ENCODE measurements at places on chromosomes 3 and 15. TPM values are rescaled to one million over a fixed set of nuclear protein-coding genes. Genes with fewer than 3 reads are reported as not detected.
A peak's percentile ranks its signal among the peaks of the same experiment; 100 is the strongest.

GRCh38 chr15:66872405-66872804, 170.4 kb downstream of the SMAD6 start:
- no peak overlapping the region for H3K4me3 ChIP-seq
- no peak overlapping the region for H3K27ac ChIP-seq
- no peak for DNase-seq
- H3K27me3 ChIP-seq, result peaks cover 6% of the 10 kb centered on the region
- H3K4me1 ChIP-seq, result no peaks in the 10 kb centered on the region

GRCh38 chr3:4517643-4518311, 24.6 kb downstream of the ITPR1 start:
- H3K27me3 ChIP-seq, result no peaks in the 10 kb centered on the region
- no peaks in the 10 kb centered on the region for H3K4me1 ChIP-seq
- no peak overlapping the region for H3K4me3 ChIP-seq
- no peak for DNase-seq
- no peaks in the 10 kb centered on the region for H3K36me3 ChIP-seq
- no peak overlapping the region for H3K27ac ChIP-seq

- no peak overlapping the region for H3K4me3 ChIP-seq
- peaks cover under 1% of the 10 kb centered on the region for H3K4me1 ChIP-seq
- no peaks in the 10 kb centered on the region for H3K36me3 ChIP-seq
- DNase-seq, result no peak
- H3K27me3 ChIP-seq, result no peaks in the 10 kb centered on the region
Measured at GRCh38 chr3:190197346-190197763, 76.7 kb upstream of the P3H2 start.

GRCh38 chr15:39596358-39597051, 15.6 kb downstream of the THBS1 start:
- no peak overlapping the region for H3K27ac ChIP-seq
- H3K4me3 ChIP-seq, result no peak overlapping the region
- H3K27me3 ChIP-seq, result no peaks in the 10 kb centered on the region
- peaks cover 2% of the 10 kb centered on the region for H3K4me1 ChIP-seq
- H3K36me3 ChIP-seq, result peaks cover 37% of the 10 kb centered on the region

- no peaks in the 10 kb centered on the region for H3K36me3 ChIP-seq
- no peak for DNase-seq
- peaks cover 4% of the 10 kb centered on the region for H3K27me3 ChIP-seq
- H3K4me3 ChIP-seq, result no peak overlapping the region
- H3K4me1 ChIP-seq, result no peaks in the 10 kb centered on the region
- H3K27ac ChIP-seq, result no peak overlapping the region
Measured at GRCh38 chr3:72164635-72164978, 379.7 kb upstream of the PROK2 start.

- peak overlapping the region; percentile 31 for H3K27ac ChIP-seq
- H3K4me1 ChIP-seq, result peaks cover 19% of the 10 kb centered on the region
- 0 out of 2 replicates have a peak, but pooled peaks cover 1% of the 10 kb centered on the region for H3K36me3 ChIP-seq
Measured at GRCh38 chr3:172201870-172202236, 162.5 kb downstream of the FNDC3B start.

DNA sequence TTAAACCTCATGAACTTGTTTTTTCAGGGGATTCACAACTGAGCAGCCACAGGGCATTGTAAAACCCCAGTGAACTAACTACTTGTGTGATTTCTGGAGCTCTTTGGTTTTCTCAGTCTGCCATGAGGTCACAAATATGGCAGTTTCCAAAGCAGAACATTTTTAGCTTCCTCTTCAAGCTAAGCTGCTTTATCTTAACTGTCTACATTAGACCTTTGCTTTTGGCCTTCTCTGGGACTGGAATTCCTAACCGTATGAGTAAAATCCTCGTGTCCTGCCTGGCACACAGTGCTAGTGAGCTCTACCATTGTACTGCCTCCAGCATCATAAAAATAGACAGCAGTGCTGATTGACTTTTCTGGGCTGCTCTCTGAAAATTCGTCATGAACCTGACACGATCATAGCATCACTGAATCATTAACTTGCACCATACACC, 22.1 kb downstream of the CDIN1 start:
- no peaks in the 10 kb centered on the region for H3K36me3 ChIP-seq
- no peak overlapping the region for H3K4me3 ChIP-seq
- DNase-seq, result peak; percentile 89
- no peaks in the 10 kb centered on the region for H3K27me3 ChIP-seq

DNA sequence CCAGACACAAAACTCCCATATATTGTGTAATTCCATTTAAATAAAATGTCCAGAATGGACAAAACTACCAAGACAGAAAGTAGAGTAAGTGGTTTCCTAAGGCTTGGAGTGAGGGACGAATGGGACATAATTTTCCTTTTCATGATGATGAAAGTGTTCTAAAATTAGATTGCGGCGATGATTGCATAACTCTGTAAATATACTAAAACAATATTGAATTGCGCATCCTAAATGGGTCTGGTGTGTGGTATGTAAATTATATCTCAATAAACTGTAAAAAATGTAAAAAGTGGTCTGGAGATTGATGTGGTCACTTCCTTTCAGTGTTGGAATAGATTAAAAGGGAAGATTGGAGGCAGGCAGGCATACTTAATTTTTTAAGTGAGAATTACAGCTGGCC, 105.9 kb upstream of the KCNAB1 start:
- no peak overlapping the region for H3K27ac ChIP-seq
- H3K4me1 ChIP-seq, result no peaks in the 10 kb centered on the region
- no peak overlapping the region for H3K4me3 ChIP-seq
- no peak for DNase-seq

DNA sequence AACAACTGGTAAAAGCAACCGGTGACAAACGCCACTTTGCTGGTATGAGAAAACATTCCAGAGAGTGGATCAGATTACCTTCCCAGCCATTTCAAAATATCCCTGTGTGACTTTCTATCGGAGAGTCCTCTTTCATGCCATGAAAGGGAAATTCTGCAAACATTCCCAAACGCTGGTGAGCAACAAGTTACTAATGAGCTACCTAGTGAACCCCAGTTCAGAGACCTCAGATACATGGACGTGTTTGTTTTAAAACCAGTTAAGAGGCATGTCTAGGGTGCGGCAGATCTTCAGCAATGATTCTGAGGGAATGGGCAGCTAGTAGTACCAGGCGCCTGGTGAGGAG, 418.2 kb upstream of the NR2F2 start:
- H3K27me3 ChIP-seq, result no peaks in the 10 kb centered on the region
- H3K27ac ChIP-seq, result no peak overlapping the region
- H3K4me1 ChIP-seq, result no peaks in the 10 kb centered on the region
- DNase-seq, result no peak
- H3K4me3 ChIP-seq, result no peak overlapping the region

- H3K27me3 ChIP-seq, result no peaks in the 10 kb centered on the region
- H3K36me3 ChIP-seq, result no peaks in the 10 kb centered on the region
- no peak overlapping the region for H3K27ac ChIP-seq
- peak; percentile 71 for DNase-seq
- H3K4me3 ChIP-seq, result no peak overlapping the region
Measured at GRCh38 chr3:70433091-70433490, 120.7 kb upstream of the MDFIC2 start.

- no peaks in the 10 kb centered on the region for H3K36me3 ChIP-seq
- no peak for DNase-seq
- H3K4me1 ChIP-seq, result no peaks in the 10 kb centered on the region
- H3K4me3 ChIP-seq, result no peak overlapping the region
- no peak overlapping the region for H3K27ac ChIP-seq
Measured at GRCh38 chr3:29265509-29266072, 15.3 kb upstream of the RBMS3 start.

CX3CR1 gene
- not detected for total RNA-seq

Data from IMR-90 (cell line).